ENCODE measurements at places on chromosomes 3 and 15.
A peak's percentile ranks its signal among the peaks of the same experiment; 100 is the strongest.

GRCh38 chr3:115859002-115859807, 235.9 kb downstream of the GAP43 start:
- DNase-seq, result no peak

- DNase-seq, result no peak
Measured at GRCh38 chr3:138642927-138643253, 34.3 kb downstream of the FAIM start.

DNA sequence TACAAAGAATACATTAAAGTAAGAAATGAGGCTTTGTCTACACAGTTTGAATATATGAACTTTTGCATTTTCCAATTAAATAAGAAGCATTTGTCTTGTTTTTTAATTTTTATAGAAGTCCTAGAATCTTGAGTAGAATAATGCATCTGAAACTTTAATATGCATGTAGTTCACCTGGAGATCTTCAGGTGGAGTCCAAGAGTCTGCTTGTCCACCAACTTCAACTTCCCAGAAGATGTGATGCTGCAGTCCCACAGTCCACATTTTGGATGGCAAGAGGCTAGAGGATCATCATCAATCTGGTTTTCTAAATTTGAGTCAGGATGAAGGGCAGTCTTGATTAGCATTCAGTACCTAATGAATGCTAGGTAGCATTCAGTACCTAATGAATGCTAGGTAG, 357.6 kb upstream of the SOX2 start:
- DNase-seq, result no peak

DNA sequence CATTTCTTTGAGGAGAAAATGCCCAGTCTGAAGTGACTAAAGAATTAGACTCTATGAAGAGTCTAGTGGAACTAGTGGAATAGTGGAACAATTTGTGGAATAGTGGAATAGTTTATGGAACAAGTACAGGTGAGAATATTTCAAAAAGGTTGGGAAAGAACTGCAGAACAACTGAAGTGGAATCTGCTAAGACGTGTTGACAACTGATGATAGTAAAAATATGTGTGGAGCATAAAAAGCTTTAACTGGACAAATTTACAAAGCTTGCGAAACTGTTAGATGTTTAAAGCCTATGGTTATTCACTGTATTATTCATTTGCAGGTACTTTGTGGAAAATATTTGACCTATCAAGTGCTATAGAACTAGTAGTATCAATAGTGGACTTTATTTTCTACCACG, 164.5 kb downstream of the ADAMTS9 start:
- no peak for DNase-seq

DNA sequence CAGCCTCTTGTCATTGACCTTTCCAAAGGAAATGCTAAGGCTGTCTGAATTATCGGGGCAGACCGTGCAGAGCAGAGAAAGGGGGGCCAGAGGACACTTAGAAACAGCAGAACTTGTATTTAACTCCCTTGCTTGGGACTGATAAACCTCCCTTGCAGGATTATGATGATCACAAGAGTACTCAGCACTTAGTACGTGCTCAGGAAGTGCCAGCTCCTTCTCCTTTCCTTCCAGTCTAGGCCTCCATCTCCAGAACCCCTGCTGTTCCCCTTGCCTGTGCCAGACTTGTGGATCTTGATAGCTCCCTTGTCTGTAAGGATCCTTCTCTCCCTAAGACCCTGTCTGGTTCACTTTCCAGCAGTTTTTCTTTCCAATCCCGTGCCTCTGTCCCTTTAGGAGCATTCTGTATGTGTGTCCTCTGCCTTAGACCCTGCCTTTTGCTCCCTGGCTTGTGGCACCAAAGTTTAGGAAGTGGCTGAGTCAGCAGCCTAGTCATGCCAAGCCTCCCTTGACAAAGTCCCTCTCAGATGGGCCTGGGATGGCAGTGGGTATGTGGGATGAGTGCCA, 747 bp downstream of the SORD start:
- DNase-seq, result peak; percentile 38

- DNase-seq, result no peak
Measured at GRCh38 chr3:54994111-54994513, 66.3 kb upstream of the LRTM1 start.

GRCh38 chr3:18024715-18025114, 282.3 kb upstream of the TBC1D5 start:
- no peak for DNase-seq

DNA sequence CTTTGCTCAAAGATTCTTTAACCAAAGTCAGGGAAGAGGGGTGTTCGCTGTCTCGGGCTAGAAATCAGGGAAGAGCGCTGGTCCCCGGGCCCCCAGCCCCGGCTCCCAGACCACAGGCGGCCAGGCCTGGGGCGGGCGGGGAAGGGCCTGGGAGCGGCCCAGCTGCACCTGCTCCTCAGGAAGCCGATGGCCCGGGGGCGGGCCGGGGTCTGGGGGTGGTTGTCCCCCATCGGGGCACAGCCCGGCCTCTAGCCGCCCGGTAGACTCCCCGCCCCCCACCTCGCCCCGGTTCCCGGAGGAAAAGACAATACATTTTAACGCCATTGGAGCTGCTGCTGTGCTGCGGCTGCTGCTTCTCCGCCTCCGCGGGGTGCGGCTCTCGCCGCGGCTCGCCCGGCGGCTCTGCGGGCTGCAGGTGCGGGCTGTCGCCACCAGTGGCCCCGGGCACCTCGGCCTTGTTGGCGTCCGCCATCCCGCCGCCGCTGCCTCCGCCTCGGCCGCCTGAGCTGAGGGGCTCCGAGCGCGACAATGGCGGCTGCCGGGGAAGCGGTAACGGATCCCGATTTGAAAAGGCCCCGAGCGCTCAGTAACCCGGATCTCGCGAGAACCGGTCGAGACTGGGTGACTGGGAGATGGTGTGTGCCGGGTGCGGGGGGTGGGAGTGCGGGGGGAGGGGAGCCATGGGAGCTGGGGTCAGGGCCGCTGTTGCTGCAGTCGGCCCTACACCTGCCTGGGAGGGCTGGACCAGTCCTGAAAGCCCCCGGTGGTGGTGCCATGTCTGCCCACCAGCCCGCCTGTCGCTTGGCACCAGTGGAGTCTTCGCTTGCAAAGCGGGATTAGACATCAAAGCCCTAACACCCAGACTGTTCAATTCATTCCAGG, at the start of gene MYEF2:
MYEF2 (minus strand) TSS at position 530 of the 882 bp plus-strand sequence; CDS start at position 472, 58 bp downstream.
- peak; percentile 70 for DNase-seq

Measured in EH (cell line).